ENCODE measurements at places on chromosomes 16 and 17.

- DNase-seq, result peak; percentile 80
These were observed 65.5 kb downstream of the PLD6 start for GRCh38 chr17:17140590-17140980.

GRCh38 chr17:74639704-74640151 lies 16.2 kb upstream of the CD300E start:
- DNase-seq, result no peak

DNA sequence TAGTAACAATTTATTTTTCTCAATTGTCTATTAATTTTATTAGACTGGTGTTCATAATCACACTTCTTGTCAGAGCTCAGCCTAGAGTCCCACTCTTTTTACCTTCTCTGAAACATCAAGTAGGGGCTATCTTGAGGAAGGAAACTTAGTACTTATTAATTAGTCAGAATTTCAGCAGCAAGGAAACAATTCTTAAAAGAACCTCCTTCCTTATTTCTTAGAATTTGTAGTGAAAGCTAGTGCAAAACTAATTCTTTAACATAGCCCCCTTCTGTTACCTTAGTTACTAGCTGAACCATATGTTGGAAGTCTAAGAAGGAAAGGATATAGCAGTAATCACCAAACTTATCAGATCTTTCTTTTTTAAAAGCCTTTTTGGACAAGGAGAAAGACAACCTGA lies 35.2 kb downstream of the MAP2K4 start:
- DNase-seq, result no peak

DNA sequence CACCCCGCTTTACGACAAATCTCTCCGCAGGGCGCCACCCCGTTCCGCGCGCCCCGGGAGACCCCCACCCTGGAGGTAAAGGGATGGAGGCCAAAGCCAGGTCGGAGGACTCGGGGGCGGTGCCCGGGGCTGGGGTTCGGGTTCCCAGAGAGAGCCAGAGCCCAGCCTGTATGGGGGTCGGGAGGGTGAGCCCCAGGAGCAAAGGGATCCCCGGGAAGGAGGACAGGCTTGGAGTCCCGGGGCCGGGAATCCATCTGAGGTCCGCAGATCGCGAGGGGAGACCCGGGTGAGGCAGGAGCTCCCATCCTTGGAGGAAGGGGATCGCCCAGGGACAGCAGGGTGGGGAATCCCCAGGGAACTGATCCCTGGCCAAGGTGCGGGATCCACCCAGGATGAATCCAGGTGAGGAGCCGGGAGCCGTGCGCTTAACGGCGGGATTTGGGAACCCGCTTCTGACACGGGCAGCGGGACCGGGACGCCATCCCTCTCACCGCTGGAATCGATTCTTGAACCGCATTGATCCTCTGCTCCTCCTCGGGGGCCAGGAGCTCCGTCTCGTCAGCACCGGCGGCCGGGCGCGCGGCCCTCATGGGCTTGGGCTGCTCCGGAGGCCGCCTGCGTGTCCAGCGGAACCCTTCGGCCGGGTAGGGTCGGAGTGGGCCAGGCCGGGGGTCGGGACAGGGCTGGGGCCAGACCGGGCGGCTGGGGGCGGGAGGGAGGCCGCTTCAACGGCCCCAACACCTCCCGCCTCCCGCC lies at the start of gene MMD:
Gene MMD, minus strand, starts transcription at position 657 of the 756 bp plus-strand sequence. Its CDS starts 140 bp downstream, at position 517.
- DNase-seq, result no peak

DNA sequence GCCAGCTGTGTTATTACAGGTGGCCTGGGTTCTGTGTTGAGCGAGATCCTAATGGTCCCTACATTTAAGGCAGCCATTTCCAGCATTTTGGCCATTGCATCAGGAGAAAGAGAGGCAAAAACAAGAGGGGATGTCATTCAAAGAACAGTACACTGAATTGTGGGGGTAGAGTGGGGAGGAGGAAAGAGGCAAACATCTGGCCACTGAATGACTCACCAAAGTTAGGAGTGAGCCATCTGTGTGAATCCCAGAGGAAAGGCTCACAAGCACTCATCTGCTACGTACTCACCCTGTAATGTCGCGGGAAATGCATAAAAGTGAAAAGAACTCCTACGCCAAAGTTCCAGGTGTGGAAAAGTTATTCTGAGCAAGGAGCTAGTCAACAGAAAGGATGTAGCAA lies 16.7 kb downstream of the KRABD2 start:
- peak; percentile 84 for DNase-seq

DNA sequence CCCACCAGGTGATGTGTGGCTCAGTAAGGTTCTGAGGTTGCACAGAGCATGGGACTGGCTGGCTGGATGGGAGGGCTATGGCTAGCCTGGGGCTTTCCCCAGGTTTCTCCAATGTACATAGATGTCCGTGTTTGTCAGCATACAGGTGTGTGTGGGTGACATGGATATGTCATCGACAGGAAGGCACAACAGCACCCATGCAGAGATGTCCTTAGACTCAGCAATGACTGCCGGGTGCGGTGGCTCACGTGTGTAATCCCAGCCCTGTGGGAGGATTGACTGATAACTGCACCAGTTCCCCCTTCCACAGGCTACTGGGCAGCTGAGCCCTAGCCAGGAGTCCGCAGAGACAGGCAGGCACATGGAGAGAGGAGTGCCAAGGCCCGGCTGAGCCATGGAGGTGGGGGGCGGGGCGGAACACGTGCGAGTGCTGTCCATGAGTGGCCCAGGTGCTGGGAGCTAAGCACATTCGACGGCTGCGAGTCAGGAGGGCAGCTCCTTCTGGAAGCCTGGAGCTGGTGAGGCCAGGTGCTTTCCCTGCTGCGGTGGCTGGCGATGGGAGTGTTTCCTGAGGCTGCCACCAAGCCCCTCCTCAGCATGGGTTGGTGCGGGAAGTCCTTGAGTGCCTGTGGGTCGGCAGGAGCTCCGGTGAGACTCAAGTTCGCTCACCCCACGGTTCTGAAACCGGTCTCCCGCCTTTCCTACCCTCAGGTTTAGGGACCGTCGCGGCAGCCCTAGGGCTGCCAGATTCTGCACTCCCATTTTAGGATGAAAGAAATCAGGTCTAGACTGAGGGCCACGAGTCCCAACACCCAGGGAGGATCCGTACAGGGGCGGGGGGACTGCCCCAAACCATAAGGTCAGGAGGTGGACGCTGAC lies 858 bp upstream of the ASPSCR1 start:
- DNase-seq, result no peak

GRCh38 chr16:35310999-35311398 lies 1851.6 kb downstream of the TP53TG3F start:
- no peak for DNase-seq

- no peak for DNase-seq
These were observed 6.1 kb upstream of the PRSS8 start for GRCh38 chr16:31141489-31142108.

GRCh38 chr16:65102326-65102725 lies 19.5 kb downstream of the CDH11 start:
- no peak for DNase-seq

DNA sequence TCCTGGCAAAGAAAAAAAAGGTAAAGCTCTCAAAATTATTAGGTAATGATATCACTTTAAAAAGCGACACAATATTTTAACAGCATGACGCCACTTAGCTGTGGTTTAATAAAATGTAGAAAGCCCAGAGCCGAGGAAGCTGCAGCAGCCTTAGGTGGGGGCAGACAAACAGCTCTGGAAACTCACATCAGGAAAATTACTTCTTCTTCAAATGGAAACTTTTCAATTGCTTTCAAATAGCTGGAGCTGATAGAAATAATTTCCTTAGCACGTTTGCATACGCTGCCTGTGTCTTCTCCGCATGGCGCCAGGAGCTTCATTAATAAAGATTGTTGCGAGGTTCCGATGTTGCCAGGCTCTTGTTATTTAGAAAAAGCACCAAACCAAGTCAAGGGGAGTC lies 835.3 kb upstream of the EEF2KMT start:
- no peak for DNase-seq

- DNase-seq, result peak; percentile 23
These were observed 957 bp downstream of the OXLD1 start for GRCh38 chr17:81665205-81666091.

All from EH (cell line).